ENCODE measurements at places on chromosomes 6 and 20. TPM values are rescaled to one million over a fixed set of nuclear protein-coding genes. Genes with fewer than 3 reads are reported as not detected.

The TAGAP gene
- not detected for total RNA-seq

The FERMT1 gene
- total RNA-seq, result 2.2 TPM

The WDR46 gene
- total RNA-seq, result 90.2 TPM

The ASF1A gene
- total RNA-seq, result 23.4 TPM

The RAET1L gene
- total RNA-seq, result not detected

The PRSS16 gene
- total RNA-seq, result not detected

The ADAM33 gene
- total RNA-seq, result 0.07 TPM

The SNHG17 gene
- total RNA-seq, result 17.6 TPM

The SLC17A1 gene
- total RNA-seq, result not detected

The HCRTR2 gene
- not detected for total RNA-seq

The CLDN20 gene
- total RNA-seq, result not detected

The MOCS3 gene
- total RNA-seq, result 9.5 TPM

The CCM2L gene
- total RNA-seq, result 6.4 TPM

The OXT gene
- not detected for total RNA-seq

The SMPDL3A gene
- total RNA-seq, result 2.4 TPM

The KCNQ2 gene
- total RNA-seq, result not detected

The PDYN gene
- not detected for total RNA-seq

The TRIM10 gene
- not detected for total RNA-seq

The SNPH gene
- total RNA-seq, result 6.4 TPM

The RIPOR3 gene
- not detected for total RNA-seq

The POLH gene
- total RNA-seq, result 31.2 TPM

The CST2 gene
- not detected for total RNA-seq

The BCAS1 gene
- not detected for total RNA-seq

The IYD gene
- 0.07 TPM for total RNA-seq

The IFT52 gene
- 32.4 TPM for total RNA-seq

The BMP5 gene
- total RNA-seq, result not detected

The HLA-DQB2 gene
- not detected for total RNA-seq

The MAP7 gene
- 0.66 TPM for total RNA-seq

The SNX9 gene
- total RNA-seq, result 50.4 TPM

The MRAP2 gene
- total RNA-seq, result 13.3 TPM

The ECT2L gene
- total RNA-seq, result not detected

The CDSN gene
- not detected for total RNA-seq

The C6orf15 gene
- total RNA-seq, result not detected

The GHRH gene
- total RNA-seq, result not detected

The COL19A1 gene
- not detected for total RNA-seq

The TSPO2 gene
- not detected for total RNA-seq

The OR2H1 gene
- total RNA-seq, result not detected

The CENPB gene
- 118 TPM for total RNA-seq

The LY6G6F gene
- not detected for total RNA-seq

The PPP1R14C gene
- 0.04 TPM for total RNA-seq

The CAP2 gene
- 15.8 TPM for total RNA-seq

The MLN gene
- not detected for total RNA-seq

The CTCFL gene
- total RNA-seq, result not detected

The PABPC1L gene
- total RNA-seq, result 3.3 TPM

The TMEM170B gene
- 5.6 TPM for total RNA-seq

The EYA2 gene
- not detected for total RNA-seq

Data from pulmonary artery endothelial cell (primary cell).